Activated T-cell treated with anti-CD3 and anti-CD28 coated beads, Interleukin-2, amount 50 U/mL, for 48 hours (primary cell): ENCODE measurements at places on chromosomes 5 and 9.

GRCh38 chr5:143966280-143966679 lies 154.3 kb downstream of the HMHB1 start:
- no peak for DNase-seq

- DNase-seq: no peak
Measured at GRCh38 chr9:444528-444927, 229.9 kb downstream of the DOCK8 start.

DNA sequence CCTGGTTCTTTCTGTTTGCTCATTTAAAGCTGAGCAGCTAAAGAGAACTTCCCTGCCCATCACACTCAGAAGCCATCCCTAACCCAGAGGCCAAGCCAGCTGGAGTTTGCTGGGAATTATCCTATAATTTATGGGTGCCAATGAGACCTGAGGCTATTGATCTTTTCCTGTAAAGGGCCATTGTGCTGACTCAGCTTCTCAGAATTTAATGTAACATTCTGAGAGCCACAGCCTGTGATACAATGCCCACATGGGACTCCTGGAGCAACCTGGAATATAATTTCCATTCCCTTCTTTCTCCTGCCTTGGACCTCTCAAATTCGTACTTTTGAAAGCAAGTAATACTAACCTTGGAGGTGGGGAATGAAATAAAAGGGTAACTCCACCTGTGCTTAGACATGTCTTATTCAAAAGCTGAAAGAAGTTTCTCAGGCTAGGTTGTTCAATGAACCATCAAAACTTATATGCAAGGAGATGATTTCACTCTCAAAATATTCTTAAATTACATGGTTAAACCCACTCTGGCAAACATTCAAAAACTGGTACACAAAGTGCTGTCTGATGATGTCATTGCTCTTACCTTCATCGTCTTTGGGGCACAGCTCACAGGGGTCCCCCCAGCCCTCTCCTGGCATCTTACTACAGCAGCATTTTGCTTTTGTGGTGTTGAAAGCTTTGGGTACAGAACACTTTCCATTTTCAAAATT lies 206.7 kb downstream of the SLC12A2 start:
- no peak for DNase-seq

GRCh38 chr5:34606101-34606500 lies 50.0 kb upstream of the RAI14 start:
- DNase-seq: no peak
